ENCODE measurements at places on chromosomes 1 and 21.

GRCh38 chr1:170967042-170967910 is 31.9 kb downstream of the MROH9 start:
- DNase-seq: peak; percentile 54

DNA sequence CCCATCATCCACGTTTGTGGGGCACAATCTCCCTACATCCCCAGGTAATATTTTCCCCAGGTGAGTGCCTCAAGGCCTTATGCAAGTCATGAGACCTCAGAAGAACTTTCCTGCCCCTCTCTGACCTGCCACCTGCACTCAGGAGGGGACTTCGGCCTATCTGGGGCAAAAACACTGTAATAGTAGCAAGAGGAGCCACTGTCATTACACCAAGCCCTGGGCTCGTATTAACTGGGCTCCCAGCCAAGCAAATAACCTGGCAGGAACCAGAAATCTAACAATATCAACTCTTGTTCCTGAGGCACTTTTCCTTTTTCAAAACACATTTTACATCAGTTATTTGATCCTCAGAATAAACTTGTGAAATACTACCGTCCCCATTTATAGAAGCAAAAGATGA is 30.9 kb downstream of the LAMB3 start:
- DNase-seq: no peak

DNA sequence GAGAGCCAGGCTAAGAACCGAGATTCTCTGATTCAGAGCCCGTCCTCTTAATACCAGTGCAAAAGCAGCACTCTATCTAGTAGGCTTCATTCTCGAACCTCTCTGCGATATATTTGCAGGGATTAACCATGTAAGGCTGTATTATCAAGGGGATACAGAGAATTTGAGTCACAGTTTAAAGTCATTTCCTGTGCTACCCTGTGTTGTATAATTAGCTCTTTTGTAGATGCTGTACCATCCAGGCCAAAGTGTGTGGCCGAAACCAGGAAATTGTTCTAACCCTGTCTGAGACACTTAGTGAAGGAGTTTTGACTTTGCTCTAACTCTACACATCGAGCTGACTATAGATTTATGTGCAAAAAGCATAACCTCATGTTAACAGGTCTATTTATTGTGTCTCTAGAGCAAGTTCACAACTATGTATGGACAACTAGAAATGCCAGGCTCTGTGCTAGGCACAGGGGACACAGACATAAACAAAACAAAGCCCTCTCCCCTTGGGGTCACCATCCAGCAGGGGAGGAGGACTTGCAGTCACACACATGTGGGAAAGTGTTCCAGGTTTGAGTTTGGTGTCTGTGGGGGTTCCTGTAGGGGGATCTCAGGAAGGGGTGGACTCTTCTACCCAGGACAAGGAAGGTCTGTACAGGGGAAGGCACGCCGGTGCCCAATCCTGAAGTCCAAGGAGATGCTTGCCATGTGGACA is 182.2 kb downstream of the DHRS3 start:
- peak; percentile 16 for DNase-seq

DNA sequence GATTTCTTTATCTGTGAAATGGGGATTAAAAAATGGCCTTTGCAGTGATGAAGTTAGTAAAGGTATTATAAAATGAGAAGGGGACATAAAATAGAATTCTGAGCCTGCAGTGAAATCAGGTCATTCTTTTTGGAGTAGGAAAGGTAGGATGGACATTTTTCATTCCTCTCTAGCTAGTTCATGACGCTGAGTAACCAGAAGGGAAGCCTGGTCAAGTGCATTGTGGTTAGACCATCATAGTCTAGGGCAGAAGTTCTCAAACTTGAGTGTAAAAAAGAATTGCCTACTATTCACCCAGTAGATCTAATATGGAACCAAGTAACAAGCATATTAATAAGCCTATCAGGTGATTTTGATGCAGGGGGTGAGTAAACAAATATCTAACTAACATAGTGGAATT is 50.8 kb downstream of the TGFB2 start:
- no peak for DNase-seq

DNA sequence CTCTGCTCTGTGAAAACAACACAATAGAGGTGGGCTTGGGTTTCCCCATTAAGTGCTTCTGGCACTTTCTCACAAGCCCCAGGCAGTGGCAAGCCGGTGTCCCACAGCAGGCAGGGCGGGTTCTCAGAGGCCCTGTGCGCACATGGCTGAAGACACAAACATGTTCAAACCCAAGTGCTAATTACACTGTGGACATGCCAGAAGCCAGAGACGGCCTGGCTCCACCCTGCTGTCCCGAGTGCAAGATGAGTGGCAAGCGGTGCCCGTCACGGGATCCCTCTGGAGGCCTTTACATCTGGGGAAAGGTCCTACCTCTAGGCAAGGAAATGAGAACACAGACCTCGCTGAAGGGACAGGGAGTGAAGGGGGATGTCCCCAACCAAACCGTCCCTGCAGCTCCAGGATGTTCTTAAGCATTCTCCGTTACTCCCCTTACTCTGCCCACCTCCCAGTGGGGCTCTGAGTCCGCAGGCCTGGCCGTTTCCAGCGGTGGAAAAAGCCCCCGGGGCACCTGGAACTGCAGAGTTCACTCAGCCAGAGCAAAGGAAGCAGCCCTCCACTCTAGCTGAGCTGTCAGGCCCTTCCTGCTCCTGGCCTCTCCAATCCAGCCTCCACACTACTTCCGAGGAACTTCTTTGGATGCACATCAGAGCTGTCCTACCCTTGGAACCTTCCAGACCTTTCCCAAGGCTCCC is 57.4 kb downstream of the SLC66A1 start:
- no peak for DNase-seq

- DNase-seq: no peak
Measured at GRCh38 chr1:8943498-8944405, 1.9 kb upstream of the CA6 start.

DNA sequence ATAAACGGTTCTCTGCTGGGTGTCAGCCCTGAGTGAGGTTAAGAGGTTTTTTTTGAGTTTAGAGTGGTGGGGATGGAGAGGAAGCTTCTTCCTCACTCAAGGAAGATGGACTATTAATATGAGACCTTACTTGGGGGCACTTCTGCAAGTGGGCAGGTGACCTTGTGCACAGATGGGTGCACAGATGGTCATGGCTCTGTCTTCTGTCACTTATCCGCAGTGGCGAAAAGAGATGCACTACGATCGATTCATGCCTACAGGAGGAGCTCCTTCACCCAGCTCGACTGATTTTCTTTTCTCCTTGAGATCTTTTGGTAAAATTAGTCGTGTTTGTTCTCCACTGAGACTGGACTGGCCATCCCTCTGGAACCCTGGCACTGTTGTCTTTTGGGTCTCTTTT is 22.9 kb upstream of the CYYR1 start:
- DNase-seq: no peak

GRCh38 chr1:119285482-119285881 is 83.1 kb upstream of the HAO2 start:
- DNase-seq: peak; percentile 85

DNA sequence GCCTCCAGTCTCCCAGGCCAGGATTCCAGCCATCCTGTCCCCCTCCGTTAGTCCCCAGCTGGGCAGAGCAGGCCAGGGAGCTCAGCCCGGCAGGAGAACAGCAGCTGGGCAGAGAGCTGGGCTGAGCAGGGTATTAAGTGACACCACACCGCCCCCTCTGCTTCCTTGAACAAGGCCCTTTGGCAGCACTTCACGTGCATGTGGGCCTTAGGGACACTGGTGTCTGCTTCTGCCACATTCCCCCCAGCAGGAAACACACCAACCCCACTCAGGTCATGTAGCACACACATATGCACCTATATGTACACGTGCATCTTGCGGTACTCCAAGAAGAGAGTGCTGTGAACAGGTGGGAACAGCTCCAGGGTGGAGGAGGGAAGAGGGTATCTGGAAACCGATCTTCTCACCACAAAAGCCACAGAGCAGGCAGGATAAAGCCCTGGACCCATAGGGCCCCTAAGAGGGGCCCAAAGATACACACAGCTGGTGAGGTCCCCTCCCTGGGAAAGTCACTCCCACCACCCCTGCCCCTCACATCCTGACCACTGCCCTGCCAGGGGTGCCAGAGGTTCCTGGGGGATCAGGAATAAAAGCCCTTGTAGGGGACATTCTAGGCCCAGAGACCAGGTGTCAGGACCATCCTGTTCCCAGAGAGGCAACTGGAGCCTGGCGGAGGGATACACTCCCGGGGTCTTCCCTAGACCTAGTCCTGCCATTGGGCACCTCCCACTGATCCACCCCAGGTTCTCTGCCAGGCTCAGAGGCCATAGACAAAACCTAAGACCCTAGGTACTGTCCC is 4.5 kb downstream of the EPHA2 start:
- peak; percentile 51 for DNase-seq

DNA sequence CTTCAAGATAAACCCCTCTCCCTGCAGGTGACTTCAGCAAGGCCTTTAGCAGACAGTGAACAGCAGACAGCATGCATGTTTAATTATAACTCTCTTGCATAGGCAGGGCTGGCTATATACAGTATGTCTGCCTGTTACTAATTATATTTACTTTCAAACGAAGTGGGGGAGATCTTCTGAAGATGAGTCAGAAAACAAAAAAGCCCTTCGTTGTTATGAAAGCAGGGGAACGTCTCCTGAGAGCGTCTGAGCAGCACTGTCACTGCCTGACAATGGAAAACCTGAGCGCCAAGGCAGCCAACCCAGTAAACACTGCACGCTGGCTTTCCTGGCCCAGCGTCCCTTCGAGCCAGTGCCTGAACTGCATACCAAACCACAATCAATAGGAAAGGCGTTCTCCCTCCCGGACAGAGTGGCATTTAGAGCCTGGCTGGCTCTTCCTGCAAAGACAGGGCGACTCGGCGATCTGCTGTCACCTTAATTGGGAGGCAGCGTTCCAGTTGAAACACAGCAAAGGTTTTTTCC is 54.1 kb downstream of the TOMM20 start:
- DNase-seq: peak; percentile 92

GRCh38 chr21:31928656-31929055 is 55.8 kb downstream of the HUNK start:
- DNase-seq: no peak

DNA sequence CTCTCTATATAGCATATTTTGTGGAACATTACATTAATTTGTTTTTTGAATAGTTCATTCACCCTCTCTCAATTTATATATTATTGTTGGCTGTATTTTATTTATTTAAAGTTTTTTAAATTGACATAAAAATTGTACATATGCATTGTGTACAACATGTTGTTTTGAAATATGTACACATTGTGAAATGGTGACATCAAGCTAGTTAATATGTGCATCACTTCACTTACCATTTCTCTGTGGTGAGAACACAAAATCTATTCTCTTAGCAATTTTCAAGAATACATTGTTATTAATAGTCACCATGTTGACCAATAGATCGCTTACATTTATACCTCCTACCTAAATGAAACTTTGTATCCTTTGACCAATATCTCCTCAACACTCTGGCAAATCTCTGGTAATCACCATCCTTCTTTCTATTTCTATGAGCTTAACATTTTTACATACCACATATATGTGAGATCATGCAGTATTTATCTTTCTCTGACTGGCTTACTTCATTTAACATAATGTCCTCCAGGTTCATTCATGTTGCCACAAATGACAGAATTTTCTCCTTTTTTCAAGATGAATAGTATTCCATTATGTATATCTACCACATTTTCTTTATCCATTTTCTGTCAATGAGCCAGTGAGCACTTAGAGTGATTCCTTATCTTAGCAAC is 180.9 kb upstream of the DEPDC1 start:
- no peak for DNase-seq

DNA sequence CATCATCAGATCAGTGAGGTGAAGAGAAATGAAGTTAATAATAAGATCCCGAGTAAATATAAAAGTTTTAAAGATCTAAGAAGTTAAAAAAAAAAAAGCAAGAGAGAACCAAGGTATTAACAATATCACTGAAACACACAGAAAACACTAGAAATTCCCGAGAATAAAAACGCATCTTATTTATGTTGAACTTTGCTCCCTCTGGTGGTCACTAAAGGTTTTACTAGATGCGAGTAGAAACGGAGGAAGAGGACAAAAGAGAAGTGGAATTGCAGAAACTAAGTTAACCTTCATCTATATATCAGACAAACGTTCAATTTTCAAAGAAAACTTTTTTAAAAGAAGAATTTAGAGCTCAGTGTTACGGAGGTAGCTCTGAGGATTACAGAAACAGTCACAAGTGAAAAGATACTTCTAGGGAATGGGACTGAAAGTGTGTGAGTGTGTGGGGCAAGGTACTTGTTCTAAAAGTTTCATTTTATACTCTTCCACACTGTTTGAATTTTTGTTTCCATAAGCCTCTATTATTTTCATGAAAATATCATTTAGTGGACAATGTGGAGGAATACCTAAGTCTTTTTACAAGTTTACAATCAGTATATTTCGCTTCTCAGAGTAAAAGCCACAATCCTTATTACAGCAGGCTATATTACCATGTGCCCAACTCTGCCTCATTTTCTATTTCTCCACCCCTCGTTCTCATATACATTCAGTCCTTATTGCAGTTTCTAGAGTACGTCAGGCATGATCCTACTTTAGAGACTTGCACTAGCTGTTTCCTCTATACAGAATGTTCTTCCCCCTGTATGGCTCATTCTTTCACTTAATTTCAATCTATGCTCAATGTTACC is 19.7 kb downstream of the ACBD6 start:
- DNase-seq: peak; percentile 59
